ENCODE measurements at places on chromosomes 2 and 18.

DNA sequence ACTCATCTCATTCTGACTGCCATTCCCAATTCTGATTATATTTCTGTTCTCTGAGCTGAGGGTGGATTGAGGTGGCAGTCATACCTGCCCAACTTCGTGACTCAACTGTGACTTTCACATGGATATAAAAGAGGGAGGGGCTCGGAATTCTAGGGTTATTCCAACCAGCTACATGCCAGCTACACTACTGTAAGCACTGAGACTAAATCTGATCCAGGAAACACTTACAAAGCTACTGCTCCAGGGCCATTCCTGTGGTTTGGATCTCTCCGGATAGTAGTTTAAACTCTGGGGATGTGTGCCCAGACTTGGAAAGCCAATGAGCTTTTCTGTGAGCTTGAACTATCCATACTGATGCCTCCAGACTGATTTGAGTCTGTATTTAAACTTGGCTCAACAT lies 7.9 kb downstream of the MAP2 start:
- no peak for DNase-seq

DNA sequence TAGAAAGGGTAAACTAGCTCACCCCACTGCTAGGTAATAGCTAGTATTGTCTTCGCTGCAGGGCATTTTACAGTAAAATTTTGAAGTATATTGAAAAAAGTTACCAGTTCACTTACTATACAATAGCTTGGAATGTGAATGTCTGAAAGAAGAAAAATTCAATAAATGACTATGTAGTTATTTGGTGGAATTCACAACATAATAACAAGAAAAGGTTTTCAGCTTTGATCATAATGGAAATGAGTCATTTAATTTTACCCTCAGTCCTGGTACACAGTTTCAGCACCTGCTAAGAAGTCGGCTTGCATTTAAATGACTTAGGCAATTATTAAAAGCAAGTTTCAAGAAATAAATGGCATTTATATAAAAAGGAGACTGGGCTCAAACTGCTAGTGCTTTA lies 90.4 kb downstream of the NUP35 start:
- peak; percentile 15 for DNase-seq

DNA sequence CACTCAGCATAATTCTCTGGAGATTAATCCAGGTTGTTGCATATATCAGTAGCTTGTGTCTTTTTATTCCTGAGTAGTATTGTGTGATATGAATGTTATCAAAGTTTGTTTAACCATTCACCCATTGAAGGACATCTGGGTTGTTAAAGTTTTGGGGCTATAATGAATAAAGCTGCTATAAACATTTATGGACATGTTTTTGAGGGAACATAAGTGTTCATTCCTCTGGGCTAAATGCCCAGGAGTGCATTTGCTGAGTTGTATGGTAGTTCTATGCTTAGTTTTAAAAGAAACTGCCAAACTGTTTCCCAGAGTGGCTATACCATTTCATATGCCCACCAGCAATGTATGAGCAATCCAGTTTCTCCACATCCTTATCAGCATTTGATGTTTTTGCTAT lies 21.8 kb upstream of the KCNJ13 start:
- no peak for DNase-seq

DNA sequence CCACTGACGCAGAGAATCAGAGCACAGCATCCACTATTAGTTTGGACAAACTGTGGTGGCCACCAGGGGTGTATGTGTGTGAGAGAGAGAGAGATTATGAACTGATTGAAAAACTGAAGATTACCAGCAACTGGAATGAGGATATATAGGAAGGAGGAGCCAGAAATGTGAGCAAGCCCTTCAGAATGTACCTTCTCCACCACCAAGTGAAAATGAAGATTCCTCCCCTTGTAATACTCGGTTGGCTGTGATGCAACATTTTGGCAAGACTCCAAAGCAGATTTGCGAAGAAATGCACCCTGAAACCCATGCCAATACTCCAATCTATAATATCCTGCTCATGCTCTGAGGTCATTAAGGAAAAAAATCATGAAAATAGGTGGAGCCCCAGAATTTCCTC lies 121.2 kb upstream of the SLC35G4 start:
- no peak for DNase-seq

Data from GM13977 (cell line).